ENCODE measurements at places on chromosomes 4 and X.

DNA sequence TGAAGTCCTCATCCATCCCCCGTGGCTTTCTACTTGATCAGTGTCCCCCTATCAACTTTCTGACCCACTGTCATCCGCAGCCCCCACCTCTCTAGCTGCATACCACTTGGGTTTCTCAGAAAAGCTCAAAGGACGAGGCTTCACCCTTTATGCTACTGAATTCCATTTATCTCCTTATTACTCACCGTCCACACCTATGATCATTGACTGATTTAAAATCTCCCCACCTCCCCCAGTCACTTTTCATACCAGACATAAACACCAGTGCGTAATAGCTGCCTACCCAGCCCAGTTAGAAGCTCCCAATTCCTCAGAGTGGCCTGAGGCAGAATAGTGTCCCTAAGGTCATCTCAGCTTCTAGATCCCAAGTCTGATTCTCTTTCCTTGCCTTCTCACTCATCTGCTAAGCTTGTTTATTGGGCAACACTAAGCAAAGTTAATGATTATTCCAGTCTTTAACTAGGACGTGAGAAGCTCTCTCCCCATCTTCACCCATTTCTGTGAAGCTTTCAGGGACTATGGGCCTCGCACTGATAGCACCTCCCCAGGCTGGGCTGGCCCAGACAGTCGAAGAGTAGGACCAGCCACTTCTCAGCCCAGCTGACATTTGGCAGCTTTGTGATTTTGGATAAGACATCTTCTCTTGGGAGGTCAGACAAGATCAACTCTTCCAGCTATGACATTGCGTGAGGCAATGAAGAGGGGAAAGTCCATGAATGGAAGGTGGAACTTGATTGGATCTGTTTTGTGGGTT is 7.2 kb upstream of the DDX60L start:
- DNase-seq: peak; percentile 11

GRCh38 chr4:179989975-179990374 is 2253.2 kb upstream of the TENM3 start:
- DNase-seq: no peak

DNA sequence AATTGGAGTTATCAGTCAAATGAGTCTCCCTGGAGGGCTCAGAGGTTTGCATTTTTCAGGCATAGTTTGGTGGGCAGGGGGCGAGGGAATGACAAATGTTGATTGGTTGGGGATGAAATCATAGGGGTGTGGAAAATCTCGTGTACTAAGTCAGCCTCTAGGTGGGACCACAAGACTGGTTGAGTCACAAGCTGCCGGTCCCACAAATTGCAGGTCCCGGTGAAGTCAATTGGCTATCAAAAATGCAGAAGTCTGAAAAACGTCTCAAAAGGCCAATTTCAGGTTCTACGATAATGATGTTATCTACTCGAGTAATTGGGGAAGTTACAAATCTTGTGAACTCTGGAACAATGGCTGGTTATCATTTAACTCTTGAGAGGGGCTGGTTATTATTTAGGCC is 98.8 kb upstream of the DHX15 start:
- DNase-seq: no peak

- DNase-seq: no peak
Measured at GRCh38 chrX:15215366-15215765, 54.5 kb downstream of the ASB9 start.

- DNase-seq: peak; percentile 54
Measured at GRCh38 chr4:22099896-22100295, 151.3 kb upstream of the KCNIP4 start.

- DNase-seq: no peak
Measured at GRCh38 chr4:103011378-103012025, 8.0 kb downstream of the SLC9B1 start.

- DNase-seq: no peak
Measured at GRCh38 chr4:146654687-146655520, 16.2 kb downstream of the POU4F2 start.

DNA sequence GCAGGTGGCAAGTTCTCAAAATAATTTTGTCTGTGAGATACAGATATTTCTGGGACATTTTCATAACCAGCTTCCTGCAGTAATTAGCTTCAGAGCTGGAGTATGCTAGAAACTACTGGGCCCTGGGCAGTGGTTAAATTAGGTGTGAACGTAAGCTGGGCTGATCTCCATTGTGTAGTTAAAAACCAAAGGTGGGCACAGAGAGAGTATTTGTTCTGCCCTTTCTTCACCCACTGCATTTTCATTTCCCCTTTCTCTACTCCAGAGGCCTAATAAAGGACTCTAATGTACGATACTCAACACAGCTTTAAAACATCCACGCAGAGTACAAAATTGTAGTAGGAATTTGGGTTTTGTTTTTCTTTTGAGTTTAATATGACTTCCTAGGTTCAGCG is 252.7 kb downstream of the SPRY1 start:
- DNase-seq: no peak

- DNase-seq: no peak
Measured at GRCh38 chrX:38656350-38656915, 95.1 kb downstream of the TSPAN7 start.

DNA sequence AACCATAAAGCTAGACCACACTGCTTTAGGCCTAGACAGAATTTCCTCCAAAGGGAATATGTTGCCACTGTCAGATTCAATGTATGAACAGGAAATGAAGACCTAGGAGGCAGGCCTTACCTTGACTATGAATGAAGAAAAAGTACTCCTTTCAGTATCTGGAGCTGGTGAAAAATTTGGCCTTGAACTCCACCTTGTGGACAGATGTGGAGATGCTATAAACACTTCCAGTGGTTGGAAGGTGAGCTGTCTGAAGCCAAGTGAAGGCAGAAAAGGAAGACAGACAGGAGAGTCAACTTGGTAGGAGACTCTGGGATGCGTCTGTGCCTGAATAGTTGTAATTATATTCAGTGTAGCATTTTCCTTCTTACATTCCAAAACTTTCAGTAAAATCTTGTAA is 17.2 kb downstream of the SPIN3 start:
- DNase-seq: peak; percentile 20

DNA sequence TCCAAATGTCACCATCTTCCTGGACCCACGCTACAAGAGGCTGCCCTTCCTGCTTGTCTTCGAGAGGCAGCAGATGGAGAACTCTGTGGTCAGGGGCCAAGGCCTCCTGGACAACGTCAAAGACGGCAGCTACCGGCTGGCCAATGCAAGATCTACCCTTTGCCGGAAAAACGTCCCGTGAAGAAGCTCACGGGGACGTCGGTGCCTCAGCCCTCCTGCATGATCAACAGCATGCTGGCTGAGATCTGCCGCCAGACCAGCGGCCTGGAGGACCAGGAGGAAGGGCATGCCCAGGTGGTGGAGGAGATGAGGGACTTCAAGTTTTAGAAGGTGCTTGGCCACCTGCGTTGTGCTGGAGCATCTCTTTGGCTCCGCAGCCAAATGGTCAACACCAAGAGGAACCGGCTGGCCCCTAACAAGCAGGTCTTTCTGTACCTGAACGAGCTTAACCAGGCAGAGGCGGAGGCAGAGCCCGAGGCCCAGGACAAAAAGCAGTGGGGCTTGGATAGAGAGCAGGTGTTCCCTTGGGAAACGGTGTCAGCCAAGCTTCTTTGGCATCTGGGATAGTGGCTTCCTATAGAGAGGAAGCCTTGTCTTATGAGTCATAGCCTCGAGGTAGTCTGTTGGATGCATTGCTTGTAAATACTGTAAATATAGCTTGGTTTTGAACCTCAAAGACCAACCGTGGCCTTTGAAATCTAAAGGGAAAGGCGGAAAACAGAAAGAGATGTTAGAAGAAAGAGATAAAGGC is 94.8 kb upstream of the ELOVL6 start:
- no peak for DNase-seq

DNA sequence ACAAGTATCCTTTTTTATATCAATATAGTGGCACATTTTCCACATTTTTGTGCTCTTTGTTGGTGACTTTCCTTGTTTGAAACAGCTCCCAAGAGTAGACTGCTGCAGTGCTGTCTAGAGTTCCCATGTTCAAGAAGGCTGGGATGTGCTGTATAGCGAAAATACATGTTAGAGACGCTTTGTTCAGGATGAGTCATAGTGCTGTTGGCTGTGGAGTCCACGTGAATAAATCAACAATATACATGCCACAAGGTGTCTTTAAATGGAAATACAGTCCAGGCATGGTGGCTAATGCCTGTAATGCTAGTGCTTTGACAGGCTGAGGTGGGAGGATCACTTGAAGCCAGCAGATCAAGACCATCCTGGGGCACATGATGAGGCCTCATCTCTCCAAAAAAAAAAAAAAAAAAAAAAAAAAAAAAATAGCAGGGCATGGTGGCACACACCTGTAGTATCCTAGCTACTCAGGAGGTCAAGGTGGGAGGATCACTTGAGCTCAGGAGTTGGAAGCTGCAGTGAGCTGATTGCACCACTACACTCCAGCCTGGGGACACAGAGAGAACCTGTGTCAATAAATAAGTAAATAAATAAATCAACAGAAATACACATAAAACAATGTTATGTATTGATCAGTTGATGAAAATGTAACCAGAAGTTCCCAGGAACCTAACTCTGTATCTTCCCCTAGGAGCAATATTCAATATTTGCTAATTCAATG is 256.8 kb upstream of the STS start:
- DNase-seq: no peak

GRCh38 chr4:53905276-53905940 is 159.0 kb downstream of the CHIC2 start:
- no peak for DNase-seq

- DNase-seq: no peak
Measured at GRCh38 chrX:68878977-68879645, 50.3 kb downstream of the EFNB1 start.

- peak; percentile 34 for DNase-seq
Measured at GRCh38 chr4:87270144-87270543, 49.7 kb upstream of the KLHL8 start.

- DNase-seq: no peak
Measured at GRCh38 chr4:20281453-20281852, 29.7 kb downstream of the SLIT2 start.

DNA sequence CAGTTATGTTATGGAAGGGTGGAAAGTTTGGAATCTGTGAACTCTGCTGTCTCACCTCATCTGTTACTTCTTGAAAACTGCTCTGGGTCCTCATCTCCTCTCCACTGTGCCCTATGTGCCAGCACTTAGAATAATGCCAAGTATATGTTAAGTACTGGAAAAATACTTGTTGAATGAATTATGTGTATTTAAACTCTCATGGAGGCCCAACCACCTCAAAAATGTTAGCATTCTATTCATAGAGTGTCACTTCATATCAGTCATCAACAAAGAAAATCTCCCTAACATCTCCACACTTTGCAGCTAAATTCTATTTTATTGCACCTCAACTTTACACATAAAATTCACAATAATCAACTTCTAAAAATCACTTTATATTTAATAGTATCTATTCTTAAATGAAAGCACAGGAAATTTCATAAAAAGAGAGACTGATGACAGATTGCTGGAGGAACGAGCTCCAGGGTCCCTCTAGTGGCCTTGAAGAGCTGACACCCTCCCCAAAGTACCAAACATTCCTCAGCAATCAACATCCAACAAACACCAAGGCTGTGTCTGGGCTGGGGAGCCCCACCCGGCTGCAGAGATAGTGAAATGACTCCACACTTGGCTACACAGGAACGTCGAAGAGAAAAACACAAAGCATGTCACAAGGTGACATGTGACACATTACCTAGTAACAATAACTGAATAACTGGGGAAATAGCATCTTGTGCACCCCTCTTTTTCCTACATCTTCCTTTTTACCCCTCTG is 45.8 kb downstream of the SLC39A8 start:
- DNase-seq: peak; percentile 44

DNA sequence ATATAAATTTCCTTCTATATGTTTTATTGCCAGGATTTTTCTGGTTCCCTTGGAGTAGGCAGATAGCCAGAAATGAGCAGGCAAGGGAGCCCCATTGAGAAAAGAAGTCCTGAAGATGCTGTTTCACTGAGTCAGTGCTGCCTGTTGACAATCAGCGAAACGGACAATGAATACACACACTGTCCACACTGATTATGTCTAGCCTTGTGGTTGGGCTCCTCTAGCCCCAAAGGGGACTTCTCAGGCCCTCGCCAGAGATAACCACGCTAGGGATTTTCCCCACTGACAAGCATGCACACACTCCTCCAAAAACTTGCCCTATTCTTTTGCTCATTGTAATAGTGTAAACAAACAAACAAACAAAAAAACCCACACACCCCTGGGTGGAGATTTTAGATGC is 369.3 kb downstream of the DMD start:
- no peak for DNase-seq

DNA sequence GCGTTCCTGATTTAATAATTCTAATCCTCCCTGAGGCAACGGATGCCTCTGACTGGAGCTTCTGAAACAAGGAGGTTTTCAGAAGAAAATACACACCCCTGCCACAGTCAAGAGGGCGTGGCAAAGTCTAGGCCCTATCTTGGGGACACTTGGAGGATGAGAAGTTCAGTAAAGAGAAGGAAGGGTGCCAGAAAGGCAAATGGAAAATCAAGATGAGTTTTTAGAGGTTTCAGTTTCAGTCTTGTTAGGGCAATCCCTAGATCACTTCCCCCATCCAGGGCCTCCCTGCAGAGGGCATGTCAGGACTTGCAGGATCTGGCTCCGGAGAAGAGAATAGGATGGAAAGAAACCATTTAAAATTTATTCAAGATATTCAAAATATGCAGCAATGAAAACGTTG is 28.5 kb upstream of the FGF2 start:
- peak; percentile 65 for DNase-seq

DNA sequence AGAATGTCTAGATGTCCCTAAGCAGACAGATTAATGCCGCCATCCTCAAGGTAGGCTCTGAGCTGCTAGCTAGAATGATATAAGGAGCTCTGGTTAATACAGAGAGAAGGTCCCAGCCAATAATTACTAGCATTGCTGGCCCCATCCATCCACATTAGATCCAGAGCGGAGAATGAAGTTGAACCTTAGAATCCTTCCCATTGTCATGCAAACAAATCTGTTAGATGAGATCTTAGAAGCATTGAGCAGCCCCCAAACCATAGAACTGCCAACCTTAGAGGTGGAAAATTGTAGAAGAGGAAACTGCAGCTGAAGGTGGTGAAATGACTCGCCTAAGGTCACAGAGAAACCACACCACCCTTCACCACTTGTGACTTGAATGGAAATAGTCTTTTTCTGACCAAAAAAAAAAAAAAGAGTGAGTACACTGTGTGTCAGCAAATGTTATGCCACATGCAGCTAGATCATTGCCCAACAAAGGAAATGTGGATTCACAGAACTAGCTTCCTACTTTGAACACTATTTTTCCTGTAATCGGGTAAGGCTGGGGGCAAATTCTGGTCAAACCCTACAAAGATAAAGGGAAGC is 162.1 kb downstream of the SMIM20 start:
- DNase-seq: peak; percentile 70

DNA sequence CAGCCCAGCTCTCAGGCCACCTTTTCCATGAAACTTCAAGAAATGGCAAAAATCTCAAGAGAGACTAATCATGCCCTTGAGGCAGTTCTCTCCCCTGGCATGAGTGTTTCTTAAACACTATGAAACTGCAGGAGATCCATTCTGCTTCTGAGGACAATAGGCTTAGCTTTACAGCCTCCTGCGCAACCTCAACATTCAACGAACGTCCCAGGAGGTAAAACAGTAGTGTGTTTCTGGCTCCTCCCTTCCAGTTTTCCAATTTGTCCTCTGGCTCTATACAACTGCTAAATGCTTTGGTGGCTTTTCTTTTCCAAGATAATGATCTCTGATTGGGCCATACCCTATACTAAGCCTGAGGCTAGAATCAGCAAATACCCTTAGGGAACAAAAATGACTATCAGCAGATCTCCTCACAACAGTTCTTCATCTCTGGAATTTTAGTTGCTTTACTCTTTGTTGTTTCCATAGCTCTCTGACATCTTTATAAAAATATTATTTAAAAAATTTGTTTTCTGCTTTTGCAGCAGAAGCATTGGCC is 87.0 kb upstream of the FAT1 start:
- DNase-seq: no peak
